Mesenchymal stem cell (in vitro differentiated cells and primary cell): ENCODE measurements at places on chromosomes 3 and 15.

- no peak for DNase-seq
- no peak overlapping the region for H3K4me3 ChIP-seq
- H3K27ac ChIP-seq, result peak overlapping the region; percentile 39
- H3K36me3 ChIP-seq, result peaks cover 34% of the 10 kb centered on the region
Observed at GRCh38 chr15:57554063-57554811, 37.5 kb upstream of the MYZAP start.

DNA sequence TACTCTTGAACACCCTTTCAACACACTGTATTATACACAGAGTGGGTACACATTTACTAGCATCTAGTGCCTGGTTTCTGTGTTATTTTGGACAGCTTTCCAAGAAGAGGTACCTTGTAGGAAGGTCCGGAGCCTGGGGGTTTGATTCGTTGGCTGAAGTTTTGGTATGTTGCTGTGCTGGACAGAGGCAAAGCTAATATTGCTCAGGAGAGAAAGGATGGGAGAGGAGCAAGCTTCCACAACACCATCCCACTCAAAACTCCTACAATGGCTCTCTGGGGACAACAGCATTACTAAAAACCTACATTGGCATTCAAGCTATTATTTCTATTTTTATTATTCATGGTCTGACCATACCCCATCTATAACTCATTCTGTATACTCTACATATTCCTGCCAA is 1.1 kb upstream of the LYSMD2 start:
- H3K4me1 ChIP-seq, result peaks cover 13% of the 10 kb centered on the region
- H3K27ac ChIP-seq, result no peak overlapping the region
- peaks cover 21% of the 10 kb centered on the region for H3K27me3 ChIP-seq
- no peak for DNase-seq
- H3K4me3 ChIP-seq, result no peak overlapping the region

DNA sequence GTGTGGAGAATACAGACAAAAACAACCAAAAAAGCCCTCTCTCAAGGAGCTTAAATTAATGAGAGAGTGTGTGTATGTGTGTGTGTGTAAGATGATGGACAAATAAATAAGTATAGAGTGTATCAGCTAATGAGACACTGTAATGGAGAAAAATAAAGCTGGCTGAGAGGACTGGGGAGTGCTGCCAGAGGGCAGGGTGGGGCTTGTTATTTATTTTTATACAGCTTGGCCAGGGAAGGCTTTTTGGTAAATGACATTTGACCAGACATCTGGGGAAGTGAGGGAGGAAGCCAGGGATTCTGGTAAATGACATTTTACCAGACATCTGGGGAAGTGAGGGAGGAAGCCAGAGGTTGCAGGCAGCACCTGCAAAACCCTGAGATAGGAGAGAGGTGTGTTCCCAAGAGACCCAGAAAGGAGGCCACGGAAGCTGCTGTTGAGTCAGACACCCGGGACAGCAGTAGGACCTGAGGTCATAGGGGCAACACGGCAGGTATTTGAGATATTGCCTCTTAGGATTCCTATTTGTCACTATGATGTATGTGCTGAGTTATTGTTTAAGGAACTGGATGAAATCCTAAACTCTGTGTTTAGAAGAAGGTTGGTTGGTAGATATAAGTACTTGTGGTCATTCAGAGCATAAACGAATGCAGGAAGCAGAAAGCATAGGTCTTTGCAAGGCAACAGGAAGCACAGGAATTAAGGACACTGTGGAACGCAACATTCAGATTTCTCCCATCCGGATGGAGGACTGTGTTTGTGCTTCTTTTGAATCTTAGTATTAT is 2.7 kb downstream of the SV2B start:
- peaks cover 49% of the 10 kb centered on the region for H3K27me3 ChIP-seq
- no peak overlapping the region for H3K27ac ChIP-seq
- H3K4me1 ChIP-seq, result peaks cover 12% of the 10 kb centered on the region
- DNase-seq, result no peak
- H3K4me3 ChIP-seq, result no peak overlapping the region
- H3K36me3 ChIP-seq, result no peaks in the 10 kb centered on the region

GRCh38 chr3:71568207-71568606 is 15.3 kb downstream of the FOXP1 start:
- no peak for DNase-seq
- H3K4me3 ChIP-seq, result no peak overlapping the region
- H3K36me3 ChIP-seq, result no peaks in the 10 kb centered on the region
- H3K4me1 ChIP-seq, result peaks cover 4% of the 10 kb centered on the region
